ENCODE measurements at places on chromosomes 1 and 21. TPM values are rescaled to one million over a fixed set of nuclear protein-coding genes. Genes with fewer than 3 reads are reported as not detected.

DNA sequence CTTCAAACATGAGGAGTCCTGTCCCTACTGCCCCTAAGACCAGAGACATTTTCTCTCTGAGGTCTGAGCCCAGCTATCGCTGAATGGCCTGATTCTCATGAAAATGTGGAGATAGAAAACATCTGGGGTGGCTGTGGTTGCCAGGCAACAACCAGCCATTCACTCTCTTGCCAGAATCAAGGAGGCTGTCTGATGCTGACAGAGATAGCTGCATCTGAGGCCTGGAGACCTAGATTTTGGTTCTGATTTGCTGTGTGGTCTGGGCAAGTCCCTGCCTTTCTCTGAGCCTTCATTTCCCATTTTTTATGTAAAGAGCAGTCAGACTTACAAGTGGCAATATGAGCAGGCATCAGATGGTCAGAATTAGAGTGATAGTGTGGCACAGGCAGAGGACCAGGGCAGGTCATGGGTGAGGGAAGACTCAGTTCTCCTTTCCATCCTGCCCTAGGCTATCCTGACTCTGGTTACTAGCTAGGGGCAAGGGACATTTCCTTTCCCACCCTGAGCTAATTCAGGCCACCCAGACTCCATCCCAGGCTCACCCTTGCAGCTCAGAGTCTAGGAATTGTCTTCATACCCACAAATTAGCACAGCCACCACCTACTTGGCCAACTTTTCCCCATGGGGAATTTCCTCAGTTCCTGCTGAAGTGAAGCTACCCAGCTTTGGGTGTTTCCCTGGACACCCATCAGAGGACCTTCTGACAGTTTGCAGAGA, 20.0 kb upstream of the RNF19B start:
- no peak overlapping the region for H3K4me3 ChIP-seq
- no peak for DNase-seq
- peak overlapping the region; percentile 24 for H3K27ac ChIP-seq
- no peaks in the 10 kb centered on the region for H3K27me3 ChIP-seq
- no peaks in the 10 kb centered on the region for H3K36me3 ChIP-seq
- peaks cover 35% of the 10 kb centered on the region for H3K4me1 ChIP-seq

GRCh38 chr1:37257646-37258045, 216.7 kb upstream of the ZC3H12A start:
- H3K27ac ChIP-seq = no peak overlapping the region
- H3K4me1 ChIP-seq = no peaks in the 10 kb centered on the region
- H3K4me3 ChIP-seq = no peak overlapping the region
- DNase-seq = no peak

Gene FMO4
- 5.4 TPM for total RNA-seq

Gene LYPD8
- total RNA-seq = not detected

GRCh38 chr1:245874942-245875580, 632.0 kb downstream of the SMYD3 start:
- peaks cover 37% of the 10 kb centered on the region for H3K4me1 ChIP-seq
- no peaks in the 10 kb centered on the region for H3K27me3 ChIP-seq
- H3K4me3 ChIP-seq = peak overlapping the region; percentile 36
- peak; percentile 83 for DNase-seq

Gene EDN2
- 0.47 TPM for total RNA-seq
